ENCODE measurements at places on chromosomes 5 and 9.

- no peak for DNase-seq
Observed at GRCh38 chr9:129175825-129176633, 2.0 kb downstream of the IER5L start.

DNA sequence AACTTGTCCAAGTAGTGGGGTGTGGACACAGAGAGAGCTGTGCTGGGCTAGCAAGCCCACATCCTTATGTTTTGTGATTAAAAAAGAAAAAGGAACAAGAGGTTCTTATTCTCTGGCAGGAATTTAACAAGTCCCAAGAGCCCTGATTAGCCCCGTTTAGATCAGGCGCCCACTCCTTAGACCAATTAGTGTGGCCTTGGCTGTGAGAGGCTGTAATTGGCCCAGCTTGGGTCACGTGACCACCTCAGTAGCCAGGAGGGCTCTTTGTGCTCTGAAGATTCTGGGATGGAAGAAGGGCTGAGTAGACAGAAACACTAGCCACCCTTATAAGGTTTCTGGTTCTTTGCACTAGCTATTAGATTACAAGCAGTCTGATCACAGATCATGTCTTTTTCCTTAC, 31.1 kb downstream of the GCNT4 start:
- no peak for DNase-seq

DNA sequence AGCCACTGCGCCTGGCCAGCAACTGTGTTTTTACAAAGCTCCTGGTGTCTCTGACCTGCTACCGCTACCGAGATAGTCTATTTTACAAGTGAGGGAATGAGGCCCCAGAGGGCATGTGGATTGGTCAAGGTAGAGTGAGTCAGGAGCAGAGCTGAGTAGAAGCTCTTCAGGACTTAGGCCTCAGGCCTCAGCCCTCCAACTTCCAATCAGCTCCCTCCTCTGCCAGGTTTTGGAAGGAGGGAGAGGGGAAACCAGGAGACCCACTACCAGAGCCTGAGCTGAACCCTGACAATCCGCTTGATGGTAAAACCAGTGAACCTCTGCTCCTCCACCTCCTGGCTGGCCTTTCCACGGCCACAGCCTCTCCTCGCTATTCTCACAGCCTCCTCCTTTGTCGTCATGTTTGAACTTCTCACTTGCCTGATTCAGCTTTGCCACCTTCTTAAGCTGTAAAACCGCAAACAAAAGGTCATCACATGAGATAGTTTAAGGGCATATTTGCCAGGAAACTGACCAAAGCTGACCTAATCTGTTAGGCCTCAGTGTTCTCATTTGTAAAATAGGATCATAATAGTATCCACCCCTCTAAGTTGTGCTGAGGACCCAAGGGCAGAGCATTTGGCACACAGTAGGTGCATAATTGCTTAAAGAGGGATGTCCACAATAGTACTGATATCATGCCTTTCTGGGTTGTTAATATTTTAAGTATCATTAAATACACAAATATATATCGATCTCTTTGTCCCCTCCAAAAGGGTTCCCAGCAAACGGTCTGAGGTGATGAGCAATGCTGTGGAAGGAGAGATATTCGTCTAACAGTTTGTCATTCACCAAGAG, 1.7 kb downstream of the TRAF1 start:
- DNase-seq = no peak

- no peak for DNase-seq
Observed at GRCh38 chr9:101727612-101728524, 10.6 kb downstream of the GRIN3A start.

DNA sequence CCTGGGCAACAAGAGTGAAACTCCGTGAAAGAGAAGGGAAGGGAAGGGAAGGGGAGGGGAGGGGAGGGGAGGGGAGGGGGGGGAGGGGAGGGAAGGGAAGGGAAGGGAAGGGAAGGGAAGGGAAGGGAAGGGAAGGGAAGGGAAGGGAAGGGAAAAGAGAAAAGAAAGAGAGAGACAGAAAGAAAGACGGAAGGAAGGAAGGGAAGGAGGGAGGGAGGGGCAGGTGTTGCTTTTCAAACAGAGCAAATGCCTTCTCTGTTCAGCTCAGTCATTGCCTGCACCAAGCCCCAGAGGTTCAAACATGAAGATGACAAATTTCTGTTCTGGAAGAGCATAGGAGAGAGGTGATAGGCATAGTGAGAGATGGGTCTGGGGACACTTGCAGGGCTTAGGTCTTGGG, 330.0 kb downstream of the DRD1 start:
- no peak for DNase-seq

GRCh38 chr5:127001621-127002296, 28.6 kb downstream of the MARCHF3 start:
- DNase-seq = no peak

- no peak for DNase-seq
Observed at GRCh38 chr5:140111859-140112551, 1.9 kb upstream of the PURA start.

- DNase-seq = no peak
Observed at GRCh38 chr9:23820451-23821374, 5.3 kb downstream of the ELAVL2 start.

- no peak for DNase-seq
Observed at GRCh38 chr5:54874337-54875021, 110.9 kb downstream of the ESM1 start.

DNA sequence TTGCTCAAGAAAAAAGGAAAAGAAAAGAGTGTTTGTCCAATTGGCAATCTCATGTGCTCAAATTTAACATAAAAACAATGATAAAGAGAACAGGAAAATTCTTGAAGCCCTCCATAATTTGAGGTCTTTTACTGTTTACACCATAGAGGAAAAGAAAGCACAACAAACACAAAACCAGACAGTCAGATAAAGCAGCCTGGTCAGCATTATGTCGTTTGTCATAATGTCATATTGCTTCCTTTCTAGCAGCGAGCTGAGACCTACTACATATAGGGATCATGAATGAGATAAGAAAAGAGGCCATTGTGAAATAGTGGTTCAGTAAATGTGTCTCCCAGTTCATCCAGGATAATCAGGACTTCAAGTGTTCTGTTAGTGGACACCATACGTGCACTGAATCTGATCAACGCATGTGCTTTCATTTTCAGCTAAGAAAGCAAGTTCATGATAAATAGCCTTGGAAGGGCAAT, 64.7 kb upstream of the SELENOP start:
- DNase-seq = no peak

GRCh38 chr5:107604990-107605389, 65.7 kb downstream of the EFNA5 start:
- DNase-seq = no peak

- no peak for DNase-seq
Observed at GRCh38 chr5:110376281-110376951, 350.1 kb downstream of the TMEM232 start.

DNA sequence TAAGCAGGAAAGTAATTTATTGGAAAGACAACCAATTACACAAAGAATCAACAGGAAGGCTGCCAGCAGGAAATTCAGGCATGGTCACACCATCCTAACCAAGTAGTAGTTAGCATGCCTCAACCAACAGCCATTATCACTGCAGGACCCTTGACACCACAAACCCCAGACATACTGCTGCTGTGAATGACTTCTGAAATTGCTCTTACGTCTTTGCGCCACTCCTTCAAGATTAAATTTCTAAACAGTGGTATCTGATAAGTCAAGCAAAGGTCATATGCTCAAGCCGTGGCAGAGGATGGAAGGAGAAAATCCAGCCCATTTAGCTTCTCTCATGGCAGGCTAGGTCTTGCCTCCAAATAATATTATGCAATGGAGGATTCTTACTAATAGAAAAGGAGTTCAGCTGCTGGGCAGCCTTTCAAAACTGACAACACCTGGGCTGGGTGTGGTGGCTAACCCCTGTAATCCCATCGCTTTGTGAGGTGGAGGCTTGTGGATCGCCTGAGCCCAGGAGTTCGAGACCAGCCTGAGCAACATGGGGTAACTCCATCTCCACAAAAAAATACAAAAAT, 5.0 kb upstream of the PTGER4 start:
- no peak for DNase-seq

DNA sequence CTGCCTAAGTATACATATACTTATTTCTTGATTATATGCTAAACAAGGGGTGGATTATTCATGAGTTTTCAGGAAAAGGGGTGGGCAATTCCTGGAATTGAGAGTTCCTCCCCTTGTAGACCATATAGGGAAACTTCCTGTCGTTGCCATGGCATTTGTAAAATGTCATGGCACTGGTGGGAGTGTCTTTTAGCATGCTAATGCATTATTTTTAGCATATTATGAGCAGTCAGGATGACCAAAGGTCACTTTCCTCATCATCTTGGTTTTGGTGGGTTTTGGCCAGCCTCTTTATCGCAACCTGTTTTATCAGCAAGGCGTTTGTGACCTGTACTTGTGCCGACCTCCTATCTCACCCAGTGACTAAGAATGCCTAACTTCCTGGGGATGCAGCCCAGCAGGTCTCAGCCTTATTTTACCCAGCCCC, 80.9 kb downstream of the ALDH7A1 start:
- DNase-seq = no peak

DNA sequence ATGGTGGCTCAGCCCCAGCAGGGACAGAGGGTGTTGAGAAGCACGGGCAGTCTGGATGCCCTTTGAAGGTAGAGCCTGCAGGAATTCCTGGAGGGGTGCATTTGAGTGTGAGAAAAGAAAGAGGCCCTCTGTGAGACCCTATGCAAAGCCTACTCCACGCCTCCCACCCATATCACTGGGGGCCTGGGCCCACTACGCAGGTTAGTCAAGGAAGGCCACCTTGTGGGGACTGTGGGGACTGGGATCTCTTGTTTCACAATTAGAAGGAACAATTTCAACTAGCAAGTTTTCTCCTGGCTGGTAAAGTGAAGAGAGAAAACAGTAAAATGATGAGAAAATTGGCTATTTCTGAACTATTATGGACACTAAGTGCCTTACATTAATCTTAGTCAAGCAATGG, 486.2 kb upstream of the DAP start:
- DNase-seq = no peak

GRCh38 chr5:165188556-165189175, 1683.2 kb downstream of the MAT2B start:
- DNase-seq = no peak

GRCh38 chr5:150057052-150057451, 29.3 kb downstream of the CSF1R start:
- DNase-seq = no peak

GRCh38 chr5:167573370-167574127, 717.9 kb upstream of the WWC1 start:
- peak; percentile 67 for DNase-seq

- no peak for DNase-seq
Observed at GRCh38 chr5:160968480-160968879, 116.5 kb upstream of the ATP10B start.

DNA sequence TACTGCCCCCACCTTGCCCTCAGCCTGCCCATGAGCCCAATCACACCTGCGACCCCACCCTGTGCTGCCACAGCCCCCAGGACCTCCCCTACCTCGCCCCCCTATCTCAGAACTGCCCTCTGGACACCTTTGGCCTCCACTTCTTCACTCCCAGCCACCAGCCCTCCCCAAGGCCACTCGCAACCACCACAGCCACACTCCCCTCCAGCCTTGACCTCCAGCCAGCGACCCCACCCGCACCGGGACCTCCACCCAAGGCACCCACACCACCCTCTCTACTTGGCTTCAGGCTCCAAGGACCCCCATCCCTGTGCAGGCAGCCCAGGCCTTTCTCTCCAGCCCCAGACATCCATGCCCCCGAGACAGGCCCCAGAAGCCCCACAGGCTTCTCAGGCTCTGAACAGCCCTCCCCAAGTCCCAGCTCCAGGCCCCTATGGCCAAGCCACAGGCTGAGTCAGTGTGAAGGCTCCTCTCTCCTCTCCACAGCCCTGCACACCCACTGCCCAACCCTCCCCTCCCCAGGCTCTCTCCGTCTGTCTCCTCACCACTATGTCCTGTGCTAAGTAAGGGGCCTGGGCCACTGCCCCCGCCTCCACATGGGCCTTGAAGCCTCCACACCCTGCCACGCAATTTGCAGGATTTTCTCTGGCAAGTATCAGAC, 2.0 kb downstream of the AK1 start:
- DNase-seq = no peak

DNA sequence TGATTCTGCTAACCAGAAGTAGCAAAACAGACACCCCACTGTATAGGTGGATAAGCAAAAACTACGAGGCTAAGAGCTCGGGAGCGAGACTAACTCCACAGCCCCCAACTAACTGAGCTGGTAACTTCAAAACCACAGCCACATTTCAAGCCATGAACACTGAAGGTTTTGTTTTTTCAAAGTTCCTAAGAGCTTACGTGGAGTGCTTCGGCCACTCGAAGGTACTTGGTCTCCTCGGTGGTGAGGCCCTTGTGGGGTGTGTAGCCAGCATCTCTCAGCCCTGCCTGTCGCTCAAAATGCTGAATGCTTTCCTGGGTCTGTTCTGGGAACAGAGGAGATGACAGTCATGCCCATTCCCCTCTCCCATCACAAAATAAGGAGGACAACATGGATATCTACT, 11.1 kb downstream of the KIAA1191 start:
- DNase-seq = no peak

GRCh38 chr5:43233946-43234345, 41.9 kb downstream of the NIM1K start:
- DNase-seq = no peak

- DNase-seq = no peak
Observed at GRCh38 chr5:147403651-147404640, 105.9 kb downstream of the DPYSL3 start.

GRCh38 chr5:105954341-105954740, 1716.4 kb downstream of the EFNA5 start:
- no peak for DNase-seq
